ENCODE measurements at places on chromosomes 3 and 15.

- DNase-seq: no peak
These were observed 1154.8 kb downstream of the NSUN3 start for GRCh38 chr3:95217661-95218060.

- DNase-seq: no peak
These were observed 6.5 kb downstream of the MUC4 start for GRCh38 chr3:195805181-195805580.

- no peak for DNase-seq
These were observed 151.1 kb downstream of the NUP210 start for GRCh38 chr3:13268961-13269441.

DNA sequence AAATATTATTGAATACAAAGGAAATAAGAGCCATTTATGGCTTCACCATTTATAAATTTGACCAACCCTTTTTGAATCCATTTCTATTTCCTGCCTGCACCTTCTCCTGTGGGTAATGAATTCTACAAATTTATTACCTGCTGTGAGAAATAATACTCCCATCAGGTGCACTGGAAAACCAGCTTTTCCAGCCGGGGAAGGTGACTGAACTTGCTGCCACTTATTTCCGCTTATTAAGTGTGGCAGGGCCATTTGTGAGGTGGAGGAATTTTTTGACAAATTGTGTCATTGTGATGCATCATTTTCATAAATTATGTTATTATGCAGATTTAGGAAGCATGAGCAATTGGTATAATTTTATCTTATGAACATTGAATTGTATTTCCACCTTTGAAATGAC, 151.1 kb downstream of the SQOR start:
- no peak for DNase-seq

- DNase-seq: no peak
These were observed 47.8 kb downstream of the PCSK6 start for GRCh38 chr15:101441696-101442095.

DNA sequence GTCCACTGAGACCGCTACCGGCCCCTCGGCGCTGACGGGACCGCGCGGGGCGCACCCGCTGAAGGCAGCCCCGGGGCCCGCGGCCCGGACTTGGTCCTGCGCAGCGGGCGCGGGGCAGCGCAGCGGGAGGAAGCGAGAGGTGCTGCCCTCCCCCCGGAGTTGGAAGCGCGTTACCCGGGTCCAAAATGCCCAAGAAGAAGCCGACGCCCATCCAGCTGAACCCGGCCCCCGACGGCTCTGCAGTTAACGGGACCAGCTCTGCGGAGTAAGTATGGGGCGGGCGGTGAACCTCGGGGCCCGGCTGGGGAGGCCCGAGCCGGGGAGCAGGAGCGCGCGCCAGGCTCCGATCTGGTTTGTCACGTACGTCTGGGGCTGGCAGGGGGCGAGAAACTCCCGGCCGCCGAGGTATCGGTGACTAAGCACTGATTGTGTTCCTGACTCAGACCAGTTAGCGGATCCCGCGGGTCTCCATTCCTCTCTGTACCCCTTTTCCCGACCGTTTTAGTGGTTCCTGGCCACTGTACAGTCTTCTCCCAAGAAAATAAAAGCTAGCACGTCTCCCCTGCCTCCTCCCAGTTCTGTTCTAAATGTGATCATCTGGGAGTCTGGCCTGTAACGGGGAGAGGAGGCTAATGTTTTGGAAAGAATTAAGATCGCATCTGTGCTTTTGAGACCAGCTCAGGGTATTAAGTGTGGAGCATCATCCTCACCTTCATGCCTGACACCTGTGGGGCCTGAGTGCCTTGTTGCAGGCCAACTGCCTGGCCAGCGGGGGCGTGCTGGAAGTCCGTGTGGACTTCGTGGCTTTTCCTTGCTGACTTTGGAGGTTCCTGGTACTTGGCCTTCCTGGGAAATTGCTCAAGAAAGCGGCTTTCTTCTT, 691 bp downstream of the MAP2K1 start:
- peak; percentile 44 for DNase-seq

DNA sequence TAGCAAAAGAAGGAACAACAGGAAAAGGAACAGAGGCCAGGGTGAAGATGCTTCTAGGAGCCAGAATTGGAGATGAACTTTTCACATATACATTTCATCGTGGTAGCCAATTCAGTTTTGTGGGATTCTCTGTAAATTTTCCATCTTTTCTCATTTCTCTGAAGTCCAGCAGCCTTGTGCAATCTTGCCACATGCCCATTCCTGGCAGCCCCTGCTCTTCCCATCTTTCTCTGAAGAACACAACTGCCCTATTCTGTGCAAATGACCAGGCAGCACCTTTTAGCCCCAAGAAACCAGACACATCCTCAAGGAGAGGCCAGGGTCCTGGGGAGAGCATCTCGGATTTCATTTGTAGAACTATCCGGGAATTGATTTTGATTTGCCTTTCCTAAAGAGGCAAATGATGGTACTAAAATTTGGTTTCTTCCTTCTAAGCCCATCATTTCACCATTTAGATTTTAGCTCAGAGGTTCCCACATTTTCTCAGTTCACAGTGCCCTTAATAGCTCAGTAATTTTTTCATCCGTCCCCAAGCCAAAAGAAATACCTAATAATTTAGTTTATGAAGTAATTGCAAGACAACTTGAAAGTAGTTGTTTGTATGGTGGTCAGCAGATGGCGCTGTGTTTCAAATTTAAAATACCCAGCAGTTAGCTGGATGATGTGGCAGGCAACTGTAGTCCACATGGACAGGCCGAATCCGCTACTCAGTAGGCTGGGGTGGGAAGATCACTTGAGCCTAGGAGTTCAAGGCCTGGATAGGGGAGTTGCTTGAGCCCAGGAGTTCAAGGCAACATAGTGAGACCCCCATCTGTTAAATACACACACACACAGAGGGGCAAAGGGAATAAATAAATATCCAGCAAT, 61.3 kb upstream of the ACKR4 start:
- DNase-seq: peak; percentile 45

DNA sequence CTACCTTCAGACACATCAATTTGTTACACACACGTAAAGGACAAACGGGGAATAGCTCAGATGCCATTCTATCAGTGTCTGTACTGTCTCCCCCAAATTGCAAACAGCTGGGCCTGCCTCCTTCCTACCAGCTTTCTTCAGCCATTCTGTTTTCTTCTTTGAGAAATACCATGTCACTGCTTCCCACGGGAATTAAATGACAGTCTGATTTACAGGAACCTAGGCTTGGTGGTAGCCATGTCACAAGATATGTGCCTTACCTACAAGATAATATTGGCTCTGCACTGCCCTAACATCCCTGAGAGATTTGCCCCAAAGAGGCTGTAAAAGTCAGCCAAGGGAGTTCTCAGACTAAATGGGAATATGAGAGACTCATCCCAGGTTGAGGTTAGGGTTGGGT, 308.3 kb downstream of the LRTM1 start:
- no peak for DNase-seq

Data from hippocampal formation (tissue), 2 donors.